ENCODE measurements at places on chromosomes 1 and 21.

DNA sequence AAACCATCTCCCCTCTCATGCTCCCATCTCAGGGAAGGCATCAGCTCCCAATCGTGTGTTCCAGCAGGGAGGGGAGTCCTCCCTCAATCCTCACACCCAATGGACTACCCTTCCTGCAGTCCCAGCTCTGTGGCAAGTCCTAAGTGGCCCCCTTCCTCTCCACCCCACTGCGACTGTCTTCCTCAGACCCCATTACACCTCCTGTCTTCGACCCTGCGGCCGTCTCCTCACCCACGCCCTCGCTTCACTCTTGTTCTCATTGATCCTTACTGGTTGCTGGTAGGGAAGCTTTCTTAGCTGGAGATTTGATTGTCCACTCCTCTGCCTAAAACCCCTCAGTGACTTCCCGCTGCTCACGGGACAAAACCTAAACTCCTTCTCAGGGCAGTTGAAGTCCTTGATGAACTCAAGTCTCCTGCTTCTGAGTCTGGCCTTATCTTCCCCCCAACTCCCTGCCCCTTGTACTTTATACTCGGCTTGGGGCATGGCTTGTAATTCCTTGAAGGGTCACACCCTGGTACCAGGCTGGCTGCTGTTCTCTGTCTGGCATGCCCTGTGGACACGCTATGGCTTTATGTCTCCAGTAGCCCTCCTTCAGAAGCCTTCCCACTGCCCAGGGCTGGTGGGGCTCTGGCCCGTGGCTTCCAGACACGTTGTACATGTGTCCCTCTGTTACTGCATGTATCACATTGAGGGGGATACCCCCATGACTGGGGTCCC, 2.3 kb upstream of the EPS8L3 start:
- DNase-seq = no peak

DNA sequence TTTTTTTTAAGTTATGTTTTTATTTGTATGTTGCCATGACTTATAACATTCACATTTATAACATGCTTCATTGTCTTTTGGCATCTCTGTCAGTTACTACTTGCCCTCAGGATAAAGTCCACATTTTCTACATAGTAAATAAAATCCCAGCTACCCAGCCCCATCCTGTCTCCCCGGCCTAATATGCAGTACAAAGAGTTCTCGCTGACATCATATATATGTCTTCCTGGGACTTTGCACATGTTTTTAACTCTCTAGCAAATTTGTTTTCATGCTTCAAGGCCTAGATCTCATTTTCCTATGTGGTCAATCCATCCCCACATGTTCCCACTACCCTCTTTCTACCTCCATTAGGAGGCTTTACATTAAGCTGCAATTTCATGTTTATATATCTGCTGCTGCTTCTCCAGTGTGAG, 33.0 kb upstream of the IVNS1ABP start:
- no peak for DNase-seq

- DNase-seq = peak; percentile 71
Observed at GRCh38 chr1:88867743-88868521, 23.4 kb downstream of the GTF2B start.

- DNase-seq = no peak
Observed at GRCh38 chr1:31615414-31615813, 2.1 kb upstream of the HCRTR1 start.

GRCh38 chr1:150603711-150604110, 24.3 kb upstream of the MCL1 start:
- no peak for DNase-seq

DNA sequence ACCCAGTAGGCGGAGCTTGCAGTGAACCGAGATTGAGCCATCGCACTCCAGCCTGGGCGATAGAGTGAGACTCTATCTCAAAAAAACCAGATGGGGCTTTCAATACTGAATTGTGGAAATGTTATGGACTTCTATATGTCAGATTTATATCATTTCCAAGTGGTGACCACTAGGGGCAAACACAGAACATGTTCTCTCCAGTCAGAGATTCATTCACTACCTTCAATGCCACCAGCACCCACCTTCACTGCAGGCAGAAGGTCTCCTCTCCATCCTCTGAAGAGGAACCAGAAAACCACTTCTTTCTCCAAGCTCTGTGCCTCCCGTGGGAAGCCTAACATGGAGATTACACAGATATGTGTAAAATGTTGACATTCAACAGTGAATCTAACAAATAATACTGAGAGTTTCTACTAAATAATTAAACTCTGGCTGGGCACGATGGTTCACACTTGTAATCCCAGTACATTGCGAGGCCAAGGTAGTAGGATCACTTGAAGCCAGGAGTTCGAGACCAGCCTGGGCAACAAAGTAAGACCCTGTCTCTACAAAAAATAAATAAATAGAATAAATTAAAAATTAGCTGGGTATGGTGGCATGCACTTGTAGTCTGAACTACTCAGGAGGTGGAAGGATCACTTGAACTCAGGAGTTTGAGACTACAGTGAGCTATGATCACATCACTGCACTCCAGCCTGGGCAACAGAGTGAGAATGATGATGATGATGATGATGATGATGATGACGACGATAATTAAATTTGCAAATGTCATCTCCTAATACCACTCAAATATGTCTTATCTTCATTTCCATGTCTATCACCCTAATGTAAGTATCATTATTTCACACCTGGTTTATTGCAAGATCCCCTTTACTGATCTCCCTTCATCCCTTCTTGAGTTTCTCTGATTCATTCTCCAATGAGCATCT, 151.1 kb downstream of the ZNF281 start:
- DNase-seq = peak; percentile 33

DNA sequence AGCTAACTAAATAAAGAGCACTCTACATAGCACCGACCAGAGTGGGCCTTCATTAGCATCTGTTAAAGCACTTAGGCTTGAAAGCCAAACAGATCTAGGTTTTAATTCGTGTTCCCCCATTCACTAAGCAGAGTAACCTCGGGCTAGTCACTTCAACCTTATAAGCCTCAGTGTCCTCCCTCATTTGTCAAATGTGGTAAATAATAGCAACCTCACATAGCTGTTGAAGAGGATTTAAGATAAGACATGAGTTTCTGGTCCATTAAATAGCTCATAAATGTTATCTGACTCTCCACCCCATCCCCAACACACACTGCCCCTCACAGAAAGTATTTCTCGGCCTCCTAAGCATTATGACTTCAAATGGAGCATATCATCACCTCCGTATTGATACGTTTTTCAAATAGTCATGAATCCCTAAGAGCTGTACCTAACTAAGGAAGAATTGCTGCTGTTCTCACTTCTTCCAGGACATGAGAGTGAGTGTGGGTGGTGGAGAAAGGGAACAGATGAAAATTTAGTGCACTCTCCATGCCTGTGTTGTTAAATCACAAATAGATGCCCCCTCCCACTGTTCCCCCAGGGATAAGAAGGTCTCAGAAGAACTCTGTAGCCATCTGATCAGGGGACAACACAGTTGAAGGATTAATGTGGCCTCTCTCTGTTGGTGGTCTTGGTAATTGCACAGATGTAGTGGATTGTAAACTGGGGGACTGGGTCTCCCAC, 47.6 kb downstream of the PLPP3 start:
- DNase-seq = no peak

GRCh38 chr1:225882694-225883615, 775 bp upstream of the TMEM63A start:
- peak; percentile 38 for DNase-seq

GRCh38 chr1:58401991-58402390, 144.5 kb downstream of the OMA1 start:
- DNase-seq = peak; percentile 15

- DNase-seq = no peak
Observed at GRCh38 chr1:151344291-151344690, 2.8 kb downstream of the RFX5 start.

- peak; percentile 23 for DNase-seq
Observed at GRCh38 chr1:160058087-160058486, 11.9 kb downstream of the KCNJ10 start.

DNA sequence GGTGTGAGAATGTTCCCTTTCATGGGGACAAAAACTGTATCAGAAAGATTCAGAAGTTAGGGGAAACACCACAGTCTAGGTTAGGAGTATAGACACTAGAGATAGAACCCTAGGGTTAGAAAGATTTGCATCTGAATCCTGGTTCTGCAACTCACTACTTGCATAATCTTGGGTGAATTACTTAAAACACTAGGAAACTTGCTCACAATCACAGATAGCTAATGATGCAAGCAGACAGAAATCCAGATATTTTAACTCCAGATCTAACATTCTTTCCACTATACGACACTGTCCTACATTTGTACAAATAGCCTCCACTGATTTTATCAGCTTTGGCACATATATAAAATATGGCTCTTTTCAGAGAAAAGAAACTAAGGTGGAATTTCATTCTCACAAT, 30.8 kb upstream of the GLIS1 start:
- peak; percentile 12 for DNase-seq

DNA sequence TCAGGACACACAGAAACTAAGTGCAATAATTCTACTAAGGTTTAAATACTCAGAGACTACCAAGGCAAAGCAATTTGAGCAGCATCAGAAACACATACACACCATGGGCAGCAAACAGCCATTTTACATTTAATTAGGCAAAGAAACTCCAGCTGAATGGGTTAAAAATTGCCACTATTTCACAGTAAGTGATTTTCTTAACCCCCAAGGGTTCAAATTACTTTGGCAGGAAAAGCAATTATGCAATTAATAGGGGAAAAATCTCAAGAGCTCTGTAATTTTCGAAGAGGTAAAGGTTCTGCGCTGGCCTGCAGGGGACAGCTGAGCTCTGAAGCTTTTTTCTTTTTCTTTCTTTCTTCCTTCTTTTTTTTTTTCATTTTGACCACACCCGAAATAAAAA, 206.2 kb upstream of the RRP15 start:
- DNase-seq = no peak

GRCh38 chr1:118914379-118915161, 73.6 kb downstream of the TBX15 start:
- DNase-seq = no peak

GRCh38 chr1:240776237-240776636, 164.3 kb upstream of the GREM2 start:
- DNase-seq = no peak

GRCh38 chr21:44304877-44305293, 5.0 kb downstream of the PFKL start:
- DNase-seq = peak; percentile 38

- DNase-seq = peak; percentile 80
Observed at GRCh38 chr1:215118081-215118480, 35.5 kb downstream of the KCNK2 start.

DNA sequence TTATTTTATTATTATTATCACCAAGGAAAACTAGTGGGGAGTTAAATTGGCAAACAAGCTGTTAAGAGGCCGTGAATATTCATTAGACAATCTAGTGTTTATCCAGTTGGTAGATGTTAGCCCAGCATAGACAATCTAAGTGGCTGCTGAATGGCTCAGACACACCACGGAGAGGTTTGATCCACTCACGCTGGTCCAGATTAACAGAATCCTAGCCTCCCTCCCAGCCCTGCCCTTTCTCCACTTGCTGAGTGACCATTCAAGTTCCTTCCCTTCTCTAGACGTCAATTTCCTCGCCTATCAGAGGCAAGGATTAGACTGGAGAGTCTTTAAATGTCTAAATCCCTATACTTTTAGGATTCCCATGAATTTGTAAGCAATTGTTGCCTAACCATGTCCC, 80.1 kb downstream of the RRAGC start:
- DNase-seq = no peak

GRCh38 chr21:14706712-14707510, 160.8 kb upstream of the SAMSN1 start:
- no peak for DNase-seq

DNA sequence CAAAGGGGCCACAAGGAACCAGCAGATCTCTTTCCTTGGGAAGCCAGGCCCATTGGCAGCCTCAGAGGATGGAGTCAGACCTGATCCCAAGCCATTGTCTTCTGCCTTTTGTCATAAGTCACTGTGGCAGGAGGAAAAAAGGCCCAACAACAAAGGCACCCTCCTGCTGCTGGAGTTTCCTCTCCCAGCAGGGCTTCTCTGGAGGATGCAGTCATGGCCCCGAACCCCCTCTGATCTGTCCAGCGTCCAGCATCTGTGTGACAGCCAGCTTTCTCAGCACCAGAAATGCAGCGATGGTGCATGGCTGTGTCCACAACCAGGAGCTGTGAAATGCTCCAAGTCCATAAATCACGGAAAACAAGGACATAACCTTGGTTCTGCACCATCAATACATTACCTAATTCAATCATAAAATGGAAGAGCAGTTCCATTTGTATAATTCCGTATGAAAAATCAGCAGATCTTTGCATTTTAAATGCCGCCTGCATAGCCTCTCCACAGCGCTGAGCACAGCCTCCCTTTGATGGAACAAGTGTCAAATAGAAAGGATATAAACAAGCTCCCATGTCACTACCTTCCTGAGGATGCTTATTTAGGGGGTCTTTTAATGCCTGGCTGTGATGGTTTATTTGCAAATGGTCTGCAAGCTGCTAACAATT, 30.6 kb downstream of the AJAP1 start:
- DNase-seq = no peak

DNA sequence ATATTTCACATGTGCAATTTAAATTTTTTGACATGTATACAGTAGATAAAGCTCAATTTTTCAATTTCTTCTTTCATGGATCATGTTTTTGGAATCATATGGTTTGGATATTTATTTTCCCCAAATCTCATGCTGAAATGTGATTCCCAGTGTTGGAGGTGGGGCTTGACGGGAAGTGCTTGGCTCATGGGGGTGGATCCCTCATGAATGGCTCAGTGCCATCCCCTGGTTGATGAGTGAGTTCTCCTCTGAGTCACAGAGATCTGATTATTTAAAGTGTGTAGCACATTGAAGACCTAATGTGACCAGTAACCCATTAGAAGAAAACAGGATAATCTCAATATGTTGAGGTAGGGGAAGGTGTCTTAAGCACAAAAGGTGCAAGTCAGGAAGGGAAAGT, 9.1 kb upstream of the IFI16 start:
- peak; percentile 97 for DNase-seq

DNA sequence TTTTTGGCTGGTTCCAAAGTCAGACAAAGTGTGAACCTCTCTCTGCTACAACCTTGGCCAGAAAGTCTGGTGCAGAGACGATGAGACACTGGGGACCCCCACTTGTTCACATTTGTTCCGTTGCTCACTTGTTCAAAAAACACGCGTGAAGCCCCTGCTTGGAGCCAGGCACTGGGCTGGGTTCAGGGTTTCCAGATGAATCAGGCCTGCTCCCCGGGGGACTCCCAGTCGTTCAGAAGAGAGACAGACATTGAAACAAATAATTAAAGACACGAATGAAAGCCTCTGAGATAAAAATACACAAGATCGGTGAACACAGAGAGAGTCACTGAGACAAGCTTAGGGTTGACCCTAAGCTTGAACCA, 101.5 kb upstream of the RUNX3 start:
- no peak for DNase-seq

DNA sequence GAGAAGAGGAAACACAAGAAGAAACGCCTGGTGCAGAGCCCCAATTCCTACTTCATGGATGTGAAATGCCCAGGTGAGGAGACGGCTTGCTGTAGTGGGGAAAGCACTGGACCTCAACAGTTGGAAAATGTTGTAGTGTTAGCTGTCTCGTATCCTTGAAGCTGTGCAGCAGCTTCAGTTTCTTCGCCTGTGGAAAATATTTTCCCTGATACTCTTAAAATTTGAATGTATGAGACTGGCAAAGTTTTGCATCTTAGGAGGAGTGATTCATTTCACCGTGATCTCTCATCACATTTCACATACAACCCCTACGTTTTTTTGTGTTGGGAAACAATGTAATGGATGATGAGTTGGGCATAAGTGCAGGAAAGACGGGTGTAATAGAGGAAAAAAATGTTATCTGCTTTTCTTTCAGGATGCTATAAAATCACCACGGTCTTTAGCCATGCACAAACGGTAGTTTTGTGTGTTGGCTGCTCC, 629 bp downstream of the RPS27 start:
- no peak for DNase-seq
